ENCODE measurements at places on chromosomes 11 and 22.

DNA sequence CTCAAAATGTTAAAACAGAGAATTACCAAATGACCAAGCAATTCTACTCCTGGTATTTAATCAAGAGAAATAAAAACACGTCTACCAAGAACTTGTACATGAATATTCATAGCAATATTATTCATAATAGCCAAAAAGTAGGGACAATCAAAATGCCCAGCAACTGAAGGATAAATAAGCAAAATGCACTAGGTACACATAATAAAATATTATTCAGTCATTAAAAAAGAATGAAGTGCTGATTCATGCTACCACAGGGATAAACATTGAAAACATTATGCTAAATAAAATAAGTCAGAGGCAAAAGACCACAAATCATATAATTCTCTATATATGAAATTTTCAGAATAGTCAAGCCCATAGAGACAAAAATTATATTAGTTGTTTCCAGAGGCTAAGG is 24.8 kb downstream of the ARHGAP32 start:
- DNase-seq = no peak

DNA sequence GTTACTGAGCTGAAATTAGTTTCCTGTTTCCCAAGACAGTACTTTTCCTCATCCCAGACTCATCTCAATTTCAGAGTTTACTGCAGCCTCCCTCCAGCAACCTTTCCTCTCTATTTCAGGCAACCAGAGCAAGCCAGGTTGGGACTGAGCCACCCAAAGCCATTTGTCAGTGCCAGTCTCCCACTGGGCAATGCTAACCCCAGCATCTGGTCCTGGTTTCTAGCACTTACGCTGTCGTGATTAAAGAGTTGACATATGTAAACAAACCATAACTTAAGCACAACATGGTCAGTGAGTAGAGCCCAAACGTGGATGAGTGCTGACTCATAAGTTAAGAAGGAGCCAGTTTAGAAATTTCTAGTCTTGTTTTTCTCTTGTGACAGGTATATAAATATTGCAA is 119.6 kb upstream of the BLID start:
- DNase-seq = no peak

- no peak for DNase-seq
These were observed 185.4 kb downstream of the AASDHPPT start for GRCh38 chr11:106262852-106263251.

GRCh38 chr22:27041745-27042310 is 384.4 kb downstream of the MIAT start:
- DNase-seq = no peak

DNA sequence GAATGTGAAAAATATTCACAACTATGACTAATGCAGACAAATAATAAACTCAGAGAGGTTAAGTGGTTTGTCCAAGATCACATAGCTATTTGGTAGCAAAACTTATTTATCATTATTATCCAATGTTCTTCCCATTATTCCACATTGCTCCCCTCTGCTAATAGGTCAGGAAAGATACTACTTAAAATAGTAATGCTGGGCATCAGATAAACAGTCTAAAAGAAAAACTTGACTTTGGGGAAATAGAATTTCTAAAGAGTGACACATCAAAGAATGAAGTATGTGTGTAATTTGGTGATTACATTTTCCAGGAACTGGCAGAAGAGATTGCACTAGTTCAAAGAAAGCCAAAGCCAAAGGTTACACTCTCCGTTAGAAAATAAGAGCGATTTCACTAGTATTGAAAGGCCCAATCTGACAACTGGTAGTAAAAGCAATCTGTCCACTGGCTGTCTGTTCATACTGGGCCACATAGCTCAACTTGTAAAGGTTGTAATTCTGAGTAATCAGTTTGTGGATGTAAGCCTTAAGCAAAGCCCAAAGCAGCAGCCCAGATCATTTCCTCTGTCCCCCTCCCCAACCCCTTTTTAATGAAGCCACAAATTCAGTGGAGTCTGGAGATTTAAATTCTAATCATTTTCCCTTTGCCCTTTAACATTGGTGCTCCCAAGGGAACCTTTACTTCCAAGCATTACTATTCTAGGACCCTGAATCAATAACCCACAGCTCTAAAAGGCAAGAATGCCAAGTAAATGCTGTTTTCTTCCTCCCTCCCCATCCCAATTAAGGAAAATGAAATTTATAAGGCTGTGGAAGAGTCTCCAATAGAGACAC is 283.5 kb downstream of the TTC28 start:
- DNase-seq = no peak

DNA sequence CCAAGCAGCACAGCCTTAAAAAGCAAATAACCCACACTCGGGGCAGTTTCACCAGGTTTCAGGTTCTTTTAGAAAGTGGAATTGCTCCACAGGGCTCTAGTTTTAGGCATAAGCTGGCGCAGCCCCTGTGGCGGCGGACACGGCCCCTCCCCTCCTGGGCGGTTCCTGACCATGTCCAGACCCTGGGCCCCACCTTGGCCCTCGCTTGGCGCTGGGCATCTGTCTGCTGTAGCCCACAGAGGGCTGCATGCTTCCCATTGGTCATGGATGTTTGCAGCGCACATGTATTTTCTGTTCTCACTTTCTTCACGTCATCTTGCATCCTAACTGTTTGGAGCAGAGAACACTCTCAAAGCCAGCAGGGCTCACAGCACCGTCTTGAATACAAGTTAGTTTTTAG is 244.3 kb downstream of the BRD1 start:
- no peak for DNase-seq

GRCh38 chr11:34263441-34264091 is 94.2 kb downstream of the ABTB2 start:
- no peak for DNase-seq

DNA sequence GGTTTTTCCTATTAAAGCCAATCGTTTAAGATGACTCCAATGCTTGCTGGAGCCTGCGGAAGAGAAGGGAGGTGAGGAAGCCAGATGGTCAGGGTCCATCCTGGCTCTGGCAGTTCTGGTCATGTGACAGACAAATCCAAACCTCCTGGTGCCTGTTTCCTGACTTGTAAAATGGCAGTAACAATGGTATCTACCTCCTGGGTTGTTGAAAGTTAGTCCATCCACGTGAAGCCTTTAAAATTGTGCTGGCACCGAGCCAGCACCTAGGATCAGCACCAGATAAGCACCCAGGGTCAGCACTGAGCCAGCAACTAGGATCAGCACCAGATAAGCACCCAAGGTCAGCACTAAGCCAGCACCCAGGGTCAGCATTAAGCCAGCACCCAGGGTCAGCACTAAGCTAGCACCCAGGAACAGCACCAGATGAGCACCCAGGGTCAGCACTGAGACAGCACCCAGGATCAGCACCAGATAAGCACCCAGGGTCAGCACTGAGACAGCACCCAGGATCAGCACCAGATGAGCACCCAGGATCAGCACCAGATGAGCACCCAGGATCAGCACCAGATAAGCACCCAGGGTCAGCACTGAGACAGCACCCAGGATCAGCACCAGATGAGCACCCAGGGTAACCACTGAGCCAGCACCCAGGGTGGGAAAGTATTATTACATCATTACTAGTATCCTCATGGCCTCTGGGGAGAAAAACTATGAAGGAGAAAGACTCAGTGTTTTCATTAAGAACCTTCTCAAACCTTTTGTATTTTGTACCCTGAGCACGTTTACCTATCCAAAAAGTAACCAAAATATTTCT is 17.2 kb downstream of the KIAA0930 start:
- DNase-seq = no peak

- DNase-seq = no peak
These were observed 36.0 kb upstream of the LDLRAD3 start for GRCh38 chr11:35907648-35908431.

DNA sequence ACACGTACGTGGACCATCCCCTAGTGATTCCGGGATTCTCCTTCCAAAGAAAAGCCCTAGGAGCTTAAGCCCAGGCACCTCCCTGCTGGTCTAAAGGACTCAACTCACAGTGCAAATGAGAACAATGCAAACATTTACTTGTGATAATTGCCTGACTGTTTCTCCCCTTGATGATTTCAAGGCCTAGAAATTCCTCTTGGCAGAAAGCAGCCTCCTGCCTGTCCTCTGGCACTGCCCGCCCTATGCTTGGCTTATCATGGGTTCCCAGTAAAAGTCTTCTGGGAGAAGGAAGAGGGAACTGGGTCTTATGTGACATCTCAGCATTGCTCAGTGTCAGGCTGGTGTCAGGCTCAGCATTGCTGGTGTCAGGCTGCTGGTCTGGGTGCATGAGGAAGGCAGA is 351.8 kb downstream of the SHANK2 start:
- no peak for DNase-seq

- DNase-seq = no peak
These were observed 76.1 kb upstream of the RTL6 start for GRCh38 chr22:44574057-44574639.

DNA sequence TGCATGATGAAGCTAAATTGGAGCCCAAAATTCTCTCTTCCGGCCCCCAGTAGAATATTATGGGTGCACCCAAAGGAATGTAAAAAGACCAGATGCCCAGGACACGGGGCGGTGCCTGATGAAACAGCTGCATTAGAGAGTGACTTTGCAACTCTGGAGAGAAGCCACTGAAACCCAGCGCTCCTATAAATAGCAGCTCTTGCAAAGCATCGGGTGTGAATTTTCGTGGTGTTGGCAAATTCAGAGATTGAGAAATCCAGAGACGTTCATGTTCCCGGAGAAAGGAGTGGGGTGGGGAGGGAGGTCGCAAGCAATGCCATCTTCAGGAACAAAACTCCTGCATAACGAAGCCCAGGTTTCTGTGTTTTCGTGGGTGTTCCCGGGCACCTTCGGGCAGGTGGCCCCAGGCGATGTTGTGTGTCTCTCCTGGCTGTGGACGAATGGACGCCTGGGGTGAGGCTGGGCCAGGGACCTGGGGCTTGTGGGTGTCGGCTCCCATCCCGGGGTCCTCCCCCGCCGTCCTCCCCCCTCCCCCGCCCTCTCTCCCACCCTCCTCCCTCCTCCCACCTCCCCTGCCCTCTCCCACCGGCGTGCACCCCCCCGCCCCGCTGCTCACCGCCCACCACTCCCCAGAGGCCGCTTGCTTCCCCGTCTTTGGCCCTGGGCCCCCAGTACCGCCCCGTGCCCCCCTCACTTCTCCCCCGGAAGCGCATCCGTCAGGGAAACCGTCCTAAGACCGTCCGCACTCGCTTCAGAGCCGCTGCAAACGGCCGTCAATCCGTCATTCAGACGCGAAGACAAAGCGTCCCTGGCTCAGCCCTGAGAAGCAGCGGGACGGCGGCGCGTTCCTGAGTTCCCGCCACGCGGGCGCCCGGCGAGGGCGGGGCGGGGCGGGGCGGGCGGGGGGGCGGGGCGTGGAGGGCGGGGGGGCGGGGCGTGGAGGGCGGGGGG is 26.7 kb upstream of the TOLLIP start:
- peak; percentile 63 for DNase-seq

DNA sequence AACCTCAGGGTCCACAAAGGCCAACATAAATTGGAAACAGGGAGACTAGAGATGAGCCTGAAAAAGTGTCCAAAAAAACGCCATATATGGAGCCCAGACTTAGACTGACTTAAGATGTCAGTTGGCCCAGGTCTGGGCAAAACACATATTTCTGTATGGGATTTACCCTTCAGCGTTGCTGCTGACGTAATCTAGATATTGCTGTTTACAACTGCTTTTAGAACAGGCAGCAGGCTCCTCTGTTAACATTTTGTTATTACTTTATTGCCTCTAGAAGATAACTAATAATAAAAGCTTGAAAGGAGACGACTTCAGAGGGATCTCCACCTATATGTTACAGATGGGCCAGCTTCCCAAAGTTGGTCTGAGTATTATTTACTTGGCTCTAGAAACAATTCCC is 8.7 kb downstream of the ME3 start:
- DNase-seq = no peak

- peak; percentile 53 for DNase-seq
These were observed 6.8 kb upstream of the CDKN1C start for GRCh38 chr11:2892215-2892966.

- no peak for DNase-seq
These were observed 25.8 kb upstream of the PPFIA1 start for GRCh38 chr11:70244698-70245097.

GRCh38 chr22:43036282-43036829 is 21.4 kb upstream of the PACSIN2 start:
- no peak for DNase-seq

GRCh38 chr11:92793189-92793588 is 176.3 kb upstream of the MTNR1B start:
- no peak for DNase-seq

- DNase-seq = no peak
These were observed 36.1 kb downstream of the PDGFD start for GRCh38 chr11:104127828-104128227.

DNA sequence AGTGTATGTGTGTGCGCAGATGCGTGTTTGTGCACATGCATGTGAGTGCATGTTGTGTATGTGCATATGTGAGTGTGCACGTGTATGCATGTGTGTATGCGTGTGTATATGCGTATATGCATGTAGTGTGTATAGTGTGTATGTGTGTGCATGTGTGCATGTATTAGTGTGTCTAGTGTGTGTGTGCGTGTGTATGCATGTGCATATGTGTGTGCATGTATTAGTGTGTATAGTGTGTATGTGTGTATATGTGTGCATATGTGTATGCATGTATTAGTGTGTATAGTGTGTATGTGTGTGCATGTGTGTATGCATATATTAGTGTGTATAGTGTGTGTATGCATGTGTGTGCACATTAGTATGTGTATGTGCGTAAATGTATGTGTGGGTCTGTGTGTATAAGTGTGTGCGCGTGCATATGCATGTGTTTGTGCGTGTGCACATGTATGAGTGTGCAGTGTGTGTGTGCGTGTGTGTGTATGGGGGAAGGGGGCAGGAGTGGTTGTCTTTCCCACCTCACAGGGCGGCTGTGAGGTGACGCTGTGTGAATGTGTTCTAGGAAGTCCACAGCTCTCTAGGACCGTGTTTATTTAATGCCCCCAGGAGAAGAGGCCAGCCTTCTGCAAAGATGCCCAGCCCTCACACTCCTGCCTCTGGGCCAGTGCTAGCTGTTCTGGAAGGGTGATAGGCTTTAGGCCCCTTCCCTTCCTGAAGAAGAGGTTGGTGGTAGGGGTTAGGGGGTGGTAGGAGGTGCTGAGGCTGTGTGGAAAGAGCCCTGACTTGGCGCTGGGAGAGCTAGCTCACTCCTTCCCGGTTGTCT is 114.6 kb downstream of the CEP164 start:
- no peak for DNase-seq

DNA sequence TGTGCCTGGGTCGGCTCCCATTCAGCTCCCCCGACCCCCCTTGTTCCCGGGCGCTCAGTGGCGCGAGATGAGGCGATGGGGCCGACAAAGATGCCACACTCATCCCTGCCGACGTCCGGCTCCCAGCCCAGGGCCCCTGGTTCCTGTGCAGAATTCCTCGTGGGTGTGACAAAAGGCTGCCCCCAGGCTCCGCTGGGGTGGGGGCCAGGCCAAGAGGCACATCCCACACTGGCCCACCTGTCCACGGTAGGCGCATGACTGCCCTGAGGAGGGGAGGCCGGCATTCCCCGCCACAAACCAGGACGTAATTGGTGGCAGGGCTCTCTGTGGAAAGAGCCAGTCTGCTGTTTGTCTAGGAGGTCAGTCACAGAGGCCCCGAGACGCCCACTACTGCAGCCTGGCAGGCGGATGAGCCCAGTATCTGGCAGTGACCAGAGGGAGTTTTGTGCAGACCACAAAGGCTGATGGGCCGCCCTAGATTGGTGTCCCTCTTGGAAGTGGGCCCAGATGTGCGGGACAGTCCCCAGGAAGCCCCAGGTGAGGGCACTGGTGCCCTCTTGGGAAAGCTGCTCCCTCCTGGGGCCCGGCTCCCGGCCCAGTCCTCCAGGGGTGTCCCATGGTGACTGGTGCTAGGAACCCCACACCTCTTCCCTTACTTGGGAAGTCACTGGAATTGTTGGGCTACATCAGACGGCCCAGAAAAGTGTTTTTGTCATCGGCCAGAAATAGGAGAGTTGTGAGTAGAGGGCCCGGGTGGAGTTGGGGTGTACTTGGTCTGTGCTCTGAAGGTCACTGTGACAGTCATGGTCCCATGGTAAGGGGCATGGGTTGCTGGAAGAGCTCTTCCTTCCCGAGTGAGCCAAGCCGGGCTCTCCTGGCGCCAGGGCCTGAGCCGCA is 5.8 kb downstream of the CCND1 start:
- DNase-seq = no peak
